ENCODE measurements at places on chromosomes 5 and 9. TPM values are rescaled to one million over a fixed set of nuclear protein-coding genes. Genes with fewer than 3 reads are reported as not detected.
A peak's percentile ranks its signal among the peaks of the same experiment; 100 is the strongest.

FOXD4L4 gene
- 0.18 TPM for total RNA-seq

CTXN3 gene
- total RNA-seq = not detected

DNA sequence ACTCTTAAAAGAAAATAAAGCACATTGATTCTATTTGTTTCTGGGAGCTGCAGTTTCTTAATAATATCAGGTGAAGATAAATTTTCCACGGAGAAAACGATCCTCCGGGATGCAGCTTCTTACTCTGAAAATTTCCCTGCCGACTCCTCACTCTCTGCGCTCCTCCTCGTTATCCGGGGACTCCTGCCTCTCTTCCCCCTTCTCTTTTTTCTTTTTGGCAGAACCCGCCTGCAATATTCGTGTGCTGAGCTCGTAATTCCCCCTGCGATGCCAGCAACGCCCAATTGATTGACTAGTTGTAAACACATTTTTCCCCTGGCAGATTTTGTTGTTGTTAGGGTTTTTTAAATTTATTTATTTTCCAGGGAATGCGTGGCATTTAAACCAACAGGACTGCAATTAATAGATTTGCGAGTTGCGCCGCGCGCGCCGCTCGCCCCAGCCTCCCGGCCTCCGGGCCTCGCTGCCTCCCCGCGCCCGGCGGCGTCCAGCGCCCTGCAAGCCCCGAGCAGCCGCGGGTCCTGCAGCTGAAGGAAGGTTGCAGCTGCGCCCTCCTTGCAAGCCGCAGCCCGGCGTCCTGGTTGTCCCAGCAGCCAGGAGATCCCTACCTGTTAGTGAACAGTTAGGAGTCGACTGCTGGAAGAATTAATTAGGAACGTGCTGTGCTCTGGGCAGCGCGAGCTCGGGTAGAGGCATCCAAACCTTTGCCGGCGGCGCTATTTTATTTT is 2.2 kb downstream of the NTNG2 start:
- H3K27me3 ChIP-seq = peaks cover 88% of the 10 kb centered on the region
- peak; percentile 63 for DNase-seq
- H3K27ac ChIP-seq = no peak overlapping the region
- peaks cover 3% of the 10 kb centered on the region for H3K4me1 ChIP-seq

GRCh38 chr5:53087171-53087570 is 22.4 kb downstream of the MOCS2 start:
- DNase-seq = no peak

DNA sequence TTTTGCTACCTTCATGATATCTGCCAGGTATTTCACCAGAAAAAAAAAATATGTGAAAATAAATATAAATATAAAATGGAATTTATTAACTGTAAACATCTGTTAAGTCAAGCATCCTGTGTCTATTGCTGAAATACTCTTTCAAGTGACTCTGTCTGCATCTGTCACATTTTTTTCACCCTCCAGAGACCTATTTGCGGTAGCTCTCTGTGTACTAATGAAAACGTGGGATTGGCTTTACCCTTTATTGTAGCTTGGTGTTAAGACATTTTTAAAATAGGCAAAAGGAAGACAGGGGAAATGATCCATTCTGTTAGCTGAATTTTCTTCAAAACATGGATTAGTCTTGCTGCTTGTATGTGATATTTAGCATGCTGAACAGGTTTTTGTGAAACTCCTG is 536.0 kb upstream of the WWC1 start:
- no peak for DNase-seq
- no peaks in the 10 kb centered on the region for H3K4me1 ChIP-seq
- no peaks in the 10 kb centered on the region for H3K27me3 ChIP-seq
- H3K36me3 ChIP-seq = no peaks in the 10 kb centered on the region
- H3K4me3 ChIP-seq = no peak overlapping the region

Measured in endodermal cell (in vitro differentiated cells).